GF-D8 (cell line): ENCODE measurements at places on chromosomes 3 and 15.

DNA sequence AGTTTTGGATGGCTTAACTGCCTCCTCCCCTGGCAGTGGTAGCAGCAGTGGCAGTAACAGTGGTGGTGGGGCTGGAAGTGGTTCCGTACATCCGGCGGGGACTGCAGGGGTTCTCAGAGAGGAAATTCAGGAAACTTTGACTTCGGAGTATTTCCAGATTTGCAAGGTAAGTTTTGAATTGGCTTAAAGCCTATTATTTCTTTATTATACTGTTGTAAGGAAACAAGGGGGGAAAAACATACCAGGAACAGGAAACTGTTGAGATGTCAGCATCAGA lies 1.5 kb downstream of the STXBP5L start:
- DNase-seq = no peak

GRCh38 chr15:91975241-91975978 lies 121.9 kb downstream of the SLCO3A1 start:
- DNase-seq = no peak

GRCh38 chr3:139764936-139765335 lies 87.2 kb upstream of the NMNAT3 start:
- no peak for DNase-seq

- DNase-seq = no peak
Observed at GRCh38 chr3:14423197-14423743, 20.9 kb downstream of the SLC6A6 start.

GRCh38 chr15:33559207-33559890 lies 248.6 kb downstream of the RYR3 start:
- DNase-seq = no peak

GRCh38 chr3:117286488-117286887 lies 576.9 kb downstream of the TUSC7 start:
- no peak for DNase-seq
